ENCODE measurements at places on chromosomes 4 and X.
A peak's percentile ranks its signal among the peaks of the same experiment; 100 is the strongest.

DNA sequence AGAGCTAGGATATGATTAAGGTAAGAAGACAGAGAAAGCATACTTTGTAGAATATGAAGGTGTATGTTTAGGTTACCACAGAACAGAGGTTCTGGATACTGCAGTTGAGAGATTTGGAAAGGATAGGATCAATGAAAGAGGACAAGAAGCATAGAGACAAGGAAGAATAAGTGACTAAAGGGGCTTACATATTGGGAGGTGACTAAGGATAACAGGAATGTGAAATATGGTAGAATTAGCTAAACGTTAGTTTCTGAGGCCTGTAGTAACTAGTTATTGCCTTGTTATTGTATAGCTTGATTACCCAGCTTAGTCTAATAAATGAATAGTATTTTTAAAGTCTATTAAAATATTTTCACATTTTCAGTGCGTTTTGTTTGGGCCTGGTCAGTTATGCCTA, 38.2 kb downstream of the CENPI start:
- no peaks in the 10 kb centered on the region for H3K36me3 ChIP-seq
- no peaks in the 10 kb centered on the region for H3K27me3 ChIP-seq
- H3K27ac ChIP-seq: no peak overlapping the region

- H3K27me3 ChIP-seq: no peaks in the 10 kb centered on the region
- no peaks in the 10 kb centered on the region for H3K4me1 ChIP-seq
- no peak overlapping the region for H3K4me3 ChIP-seq
- no peak for DNase-seq
- no peak overlapping the region for H3K27ac ChIP-seq
These were observed 3.2 kb upstream of the SLC25A14 start for GRCh38 chrX:130336531-130336930.

DNA sequence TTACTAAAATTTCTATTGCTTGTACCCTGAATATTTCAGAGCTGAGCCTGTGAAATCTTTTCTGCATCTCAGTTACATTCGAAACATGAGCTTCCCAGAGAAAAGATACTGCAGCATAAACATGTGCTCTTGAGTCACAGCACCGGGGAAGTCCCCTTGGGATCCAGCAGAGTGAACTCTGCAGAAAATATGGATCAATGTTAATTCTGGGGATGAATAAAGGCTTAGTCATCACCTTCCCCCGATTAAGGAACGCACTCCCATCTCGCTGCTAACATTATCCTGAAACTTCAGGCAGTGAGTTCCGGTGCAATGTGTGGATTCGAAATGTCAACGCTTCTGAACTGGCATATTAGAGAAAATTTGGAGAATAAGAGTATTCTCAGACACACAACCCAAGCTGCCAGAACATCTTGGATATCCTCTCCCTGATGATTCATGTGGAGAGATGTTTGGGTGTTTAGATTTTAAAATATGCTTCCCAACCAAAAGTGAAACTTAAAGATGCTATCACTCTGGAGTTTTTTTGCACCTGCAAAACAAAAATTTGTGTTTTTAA, 90.8 kb downstream of the IRF2 start:
- no peak overlapping the region for H3K4me3 ChIP-seq
- peaks cover 20% of the 10 kb centered on the region for H3K36me3 ChIP-seq
- H3K27ac ChIP-seq: peak overlapping the region; percentile 82

DNA sequence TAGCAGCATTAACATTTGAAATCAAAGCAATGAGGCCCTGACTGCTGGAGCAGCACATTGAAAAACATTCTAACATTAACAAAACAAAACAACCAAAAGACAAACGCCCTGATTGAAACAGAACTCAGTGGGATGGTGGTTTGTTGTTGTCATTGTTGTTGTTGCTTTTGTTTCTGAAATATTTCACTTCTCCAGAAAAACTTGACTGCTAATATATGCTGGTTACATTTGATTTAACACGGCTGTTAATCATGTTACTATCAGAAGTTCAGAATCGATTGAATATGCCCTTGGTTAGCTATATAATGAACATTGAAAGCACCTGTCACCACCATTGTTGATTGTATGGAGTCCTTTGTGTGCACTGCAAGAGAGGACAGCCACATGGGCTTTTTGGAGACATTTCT, 790.4 kb upstream of the GALNTL6 start:
- no peak overlapping the region for H3K27ac ChIP-seq
- DNase-seq: no peak
- H3K36me3 ChIP-seq: no peaks in the 10 kb centered on the region
- H3K4me3 ChIP-seq: no peak overlapping the region
- no peaks in the 10 kb centered on the region for H3K27me3 ChIP-seq
- H3K4me1 ChIP-seq: no peaks in the 10 kb centered on the region

DNA sequence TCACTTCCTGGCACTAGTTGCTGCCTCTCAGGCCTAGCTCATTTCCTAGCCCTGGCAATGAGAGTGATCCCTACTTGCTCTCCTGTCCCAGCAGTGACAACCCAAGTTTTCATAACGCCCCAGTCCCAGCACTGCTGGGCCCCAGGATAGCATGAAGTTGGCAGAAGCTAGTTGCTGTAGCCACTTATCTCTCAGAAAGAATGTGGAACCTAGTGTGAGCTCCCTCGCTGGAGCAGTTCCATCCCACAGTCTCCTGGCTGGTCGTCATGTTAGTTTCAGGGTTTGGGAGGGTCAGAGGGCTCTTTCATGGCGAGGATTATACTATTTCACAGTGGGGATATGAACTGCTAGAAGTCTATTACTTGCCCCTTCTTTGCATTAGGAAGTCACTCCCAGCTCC, 5.1 kb downstream of the PF4 start:
- no peaks in the 10 kb centered on the region for H3K36me3 ChIP-seq
- no peak overlapping the region for H3K27ac ChIP-seq
- DNase-seq: no peak
- no peaks in the 10 kb centered on the region for H3K27me3 ChIP-seq

DNA sequence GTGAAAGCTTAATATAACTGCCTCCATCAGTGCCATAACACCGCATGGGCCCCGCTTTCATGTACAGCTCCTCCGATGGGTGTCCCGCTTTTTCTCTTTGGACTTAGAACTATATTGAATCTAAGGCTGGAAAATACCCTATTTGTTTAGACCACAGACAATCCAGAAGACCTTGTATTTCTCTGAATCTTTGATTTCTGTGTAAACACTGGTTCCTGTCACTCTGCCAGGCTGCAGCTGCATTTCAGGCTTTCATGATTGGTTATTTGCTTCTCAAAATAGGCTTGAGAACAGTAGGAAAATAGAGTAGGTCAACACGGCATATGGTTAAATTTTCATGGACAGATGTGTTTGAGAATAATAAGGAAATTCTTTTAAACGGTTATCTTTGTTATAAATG, 80.0 kb downstream of the NWD2 start:
- H3K27ac ChIP-seq: no peak overlapping the region
- no peaks in the 10 kb centered on the region for H3K36me3 ChIP-seq
- H3K4me3 ChIP-seq: no peak overlapping the region
- no peak for DNase-seq
- H3K4me1 ChIP-seq: no peaks in the 10 kb centered on the region

GRCh38 chrX:53294024-53294648, 12.8 kb upstream of the IQSEC2 start:
- H3K36me3 ChIP-seq: no peaks in the 10 kb centered on the region
- H3K4me3 ChIP-seq: no peak overlapping the region
- H3K27ac ChIP-seq: no peak overlapping the region
- DNase-seq: no peak
- no peaks in the 10 kb centered on the region for H3K27me3 ChIP-seq

- no peaks in the 10 kb centered on the region for H3K27me3 ChIP-seq
- no peak overlapping the region for H3K4me3 ChIP-seq
- peaks cover 6% of the 10 kb centered on the region for H3K4me1 ChIP-seq
These were observed 40.6 kb downstream of the WDR1 start for GRCh38 chr4:10075953-10076391.

DNA sequence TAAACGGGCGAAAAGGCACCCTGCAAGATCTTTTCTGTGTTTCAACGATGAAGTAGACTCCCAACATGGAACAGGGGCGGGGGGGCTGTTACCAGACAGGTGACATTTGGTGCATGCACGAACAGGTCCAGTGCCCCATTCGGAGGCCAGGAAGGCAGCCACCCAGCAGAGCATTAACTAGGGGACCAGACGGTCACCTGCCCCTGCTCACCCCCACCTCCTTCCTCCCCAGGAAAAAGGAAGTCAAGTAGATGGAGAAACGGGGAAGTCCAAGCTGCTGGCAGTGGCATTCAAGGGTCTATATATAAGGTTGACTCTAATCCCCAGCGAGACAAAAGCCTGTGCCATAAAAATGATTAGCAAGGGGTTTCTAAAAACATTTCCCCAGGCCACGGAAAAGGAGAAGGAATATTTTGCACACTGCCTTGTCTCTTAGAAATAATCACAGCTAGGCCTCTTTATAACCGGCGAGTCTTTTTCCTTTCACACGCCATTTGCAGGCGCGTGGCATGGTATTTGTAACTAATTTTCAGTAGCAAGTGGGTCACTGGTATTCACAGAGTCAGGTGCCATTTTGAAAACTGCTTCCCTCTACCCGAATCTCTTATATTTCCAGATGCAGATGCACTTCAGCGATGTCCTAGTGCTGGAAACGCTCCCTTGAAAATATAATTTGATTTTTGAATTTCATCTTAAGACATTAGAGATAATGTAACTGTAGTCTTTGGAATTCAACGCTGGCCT, 1.2 kb upstream of the TMSB4X start:
- peak; percentile 70 for DNase-seq
- peak overlapping the region; percentile 98 for H3K27ac ChIP-seq
- peaks cover 29% of the 10 kb centered on the region for H3K4me1 ChIP-seq
- peaks cover 4% of the 10 kb centered on the region for H3K36me3 ChIP-seq

Data from left lung (tissue), 14 donors.